ENCODE measurements at places on chromosomes 2 and 18.

GRCh38 chr2:29281086-29281915 is 166.1 kb downstream of the CLIP4 start:
- peak; percentile 88 for DNase-seq

- DNase-seq: peak; percentile 20
Measured at GRCh38 chr2:192286093-192286701, 91.5 kb upstream of the TMEFF2 start.

GRCh38 chr2:158460632-158461297 is 4.0 kb downstream of the PKP4 start:
- no peak for DNase-seq

GRCh38 chr2:86211033-86211795 is 12.0 kb downstream of the MRPL35 start:
- DNase-seq: no peak

DNA sequence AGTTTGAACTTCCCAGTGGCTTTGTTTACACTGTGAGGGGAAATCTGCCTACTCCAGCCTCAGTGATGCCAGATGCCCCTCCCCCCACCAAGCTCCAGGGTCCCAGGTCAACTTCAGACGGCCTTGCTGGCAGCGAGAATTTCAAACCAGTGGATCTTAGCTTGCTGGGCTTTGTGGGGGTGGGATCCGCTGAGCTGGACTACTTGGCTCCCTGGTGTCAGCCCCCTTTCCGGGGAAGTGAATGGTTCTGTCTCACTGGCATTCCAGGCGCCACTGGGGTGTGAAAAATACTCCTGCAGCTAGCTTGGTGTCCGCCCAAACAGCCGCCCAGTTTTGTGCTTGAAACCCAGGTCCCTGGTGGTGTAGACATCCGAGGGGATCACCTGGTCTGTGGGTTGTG is 70.0 kb upstream of the NEUROD1 start:
- DNase-seq: no peak

- DNase-seq: no peak
Measured at GRCh38 chr18:52874774-52875173, 534.8 kb downstream of the DCC start.

DNA sequence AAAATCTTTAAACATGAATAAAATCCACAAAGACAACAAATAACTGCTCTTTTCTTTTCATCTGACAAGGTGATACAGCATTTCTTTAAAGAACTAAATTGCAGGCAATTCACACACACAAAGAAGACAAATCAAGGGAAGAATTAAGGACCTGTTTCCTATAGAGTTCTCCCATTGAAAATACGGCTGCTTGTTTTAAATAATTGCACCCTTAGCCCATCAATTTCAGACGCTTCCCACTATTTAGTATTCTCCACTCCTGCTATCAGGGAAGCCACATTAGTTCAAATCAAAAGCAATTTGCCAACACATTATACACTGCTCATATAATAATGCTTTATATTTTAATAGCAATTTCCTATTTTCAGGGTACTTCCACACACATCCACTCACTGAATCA is 11.3 kb downstream of the CMPK2 start:
- no peak for DNase-seq

GRCh38 chr2:172962824-172963223 is 112.8 kb upstream of the MAP3K20 start:
- DNase-seq: no peak

DNA sequence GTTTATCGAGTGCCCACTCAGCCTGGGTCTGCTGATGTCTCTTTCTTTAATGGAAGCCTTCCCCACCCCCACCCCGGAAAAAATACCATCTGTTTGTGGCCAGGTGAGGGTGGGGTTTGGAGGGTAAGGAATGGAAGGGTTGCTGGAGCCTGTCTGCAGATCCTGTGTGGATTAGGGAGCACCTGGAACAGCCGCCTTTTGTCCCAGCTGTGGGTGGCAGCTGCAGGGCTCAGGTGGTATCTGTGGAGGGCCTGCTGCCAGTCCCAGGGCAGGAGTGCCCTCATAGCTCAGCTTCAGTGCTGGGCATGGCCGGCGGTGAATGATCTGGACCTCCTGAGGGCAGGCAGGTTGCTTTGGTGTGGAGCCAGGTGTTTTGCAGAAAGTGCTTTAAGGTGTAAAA is 45.3 kb downstream of the IMPA2 start:
- DNase-seq: no peak

GRCh38 chr2:232139786-232140562 is 178.5 kb downstream of the DIS3L2 start:
- no peak for DNase-seq

- no peak for DNase-seq
Measured at GRCh38 chr2:143901185-143901842, 618.6 kb downstream of the ZEB2 start.
